AG04449 (cell line): ENCODE measurements at places on chromosomes 6 and 20.

- no peak for DNase-seq
These were observed 22.4 kb downstream of the MMP24 start for GRCh38 chr20:35248641-35249475.

- no peak for DNase-seq
These were observed 222.9 kb downstream of the SLC24A3 start for GRCh38 chr20:19435316-19435715.

DNA sequence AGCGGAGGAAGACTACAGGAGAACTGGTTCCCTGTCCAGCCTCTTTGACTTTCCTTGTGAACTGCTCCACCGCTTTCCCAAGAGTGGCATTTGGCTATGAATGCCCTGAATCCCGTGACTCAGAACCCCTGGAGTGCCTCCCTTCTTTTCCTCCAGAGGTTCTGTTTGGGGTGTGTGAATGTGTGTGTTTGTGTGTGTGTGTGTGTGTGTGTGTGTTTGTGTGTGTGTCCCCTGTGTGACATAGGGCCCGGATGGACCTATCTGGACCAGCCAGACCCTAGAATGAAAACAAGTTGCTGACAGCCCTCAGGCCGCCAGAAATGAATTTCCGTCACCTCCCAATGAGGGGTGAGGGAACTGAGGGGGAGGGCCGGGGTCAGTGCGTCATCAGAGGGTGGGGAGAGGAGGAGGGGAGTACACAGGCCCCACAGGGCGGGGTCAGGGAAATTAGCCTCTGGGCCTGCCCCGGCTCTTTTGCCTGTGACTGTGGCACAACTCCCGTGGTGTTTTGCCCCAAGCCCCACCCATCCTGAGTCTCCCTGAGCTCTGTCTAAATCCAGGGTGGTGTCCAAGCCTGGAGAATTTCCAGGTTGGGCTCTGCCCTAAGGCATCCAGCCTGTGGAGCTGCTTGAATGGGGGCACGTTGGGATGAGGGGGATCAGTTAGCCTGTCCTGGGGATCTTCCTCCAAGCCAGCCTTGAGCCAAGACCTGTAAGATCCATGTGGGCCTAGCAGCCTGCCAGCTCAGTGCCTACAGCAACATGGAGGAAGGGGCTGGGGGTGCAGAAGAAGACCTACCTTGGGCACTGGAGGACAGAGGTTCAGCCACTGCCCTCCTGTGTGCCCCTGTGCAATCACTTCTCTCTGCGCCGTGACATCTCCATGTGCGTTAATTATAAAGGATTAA, 15.2 kb upstream of the MRPS18A start:
- DNase-seq, result peak; percentile 63

- no peak for DNase-seq
These were observed 12.0 kb downstream of the AGPAT4 start for GRCh38 chr6:161261816-161262215.

DNA sequence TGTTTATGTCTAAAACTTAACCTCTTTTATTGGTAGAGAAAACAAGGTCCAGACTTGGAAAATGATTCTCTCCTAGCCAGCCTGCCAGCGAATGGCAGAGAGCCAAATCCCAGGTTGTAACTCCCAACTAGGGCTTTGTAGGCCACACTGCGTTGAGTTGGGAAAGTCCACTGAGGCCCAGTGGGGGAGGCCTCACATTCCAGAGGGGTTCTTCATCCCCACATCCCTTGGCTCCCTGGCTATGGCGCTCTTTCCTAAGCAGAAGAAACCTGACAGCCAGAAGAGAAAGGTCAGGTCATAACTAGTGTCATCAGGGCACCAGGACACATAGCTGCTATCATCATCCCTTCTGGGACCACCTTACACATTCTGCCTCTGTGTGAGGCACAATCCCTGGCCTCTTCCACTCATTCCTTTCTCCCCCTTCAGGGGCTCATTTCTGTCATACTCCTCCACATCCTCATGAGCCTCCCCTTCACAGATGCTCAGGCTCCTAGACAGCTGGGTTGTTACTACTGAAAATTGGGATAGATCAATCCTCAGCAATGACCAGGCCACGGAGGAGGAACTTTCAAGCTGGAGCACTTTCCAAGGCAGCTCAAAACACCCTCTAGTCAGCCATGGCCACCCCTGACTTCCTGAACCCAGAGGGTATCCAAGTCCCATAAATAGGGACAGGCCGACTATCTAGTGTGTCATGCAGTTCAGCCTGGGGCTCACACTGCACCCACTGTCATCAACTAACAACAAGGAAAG, 48.6 kb downstream of the TCP11 start:
- DNase-seq, result peak; percentile 50

GRCh38 chr6:107656883-107657282, 167.0 kb downstream of the SOBP start:
- DNase-seq, result no peak
